ENCODE measurements at places on chromosomes 1 and 21.

DNA sequence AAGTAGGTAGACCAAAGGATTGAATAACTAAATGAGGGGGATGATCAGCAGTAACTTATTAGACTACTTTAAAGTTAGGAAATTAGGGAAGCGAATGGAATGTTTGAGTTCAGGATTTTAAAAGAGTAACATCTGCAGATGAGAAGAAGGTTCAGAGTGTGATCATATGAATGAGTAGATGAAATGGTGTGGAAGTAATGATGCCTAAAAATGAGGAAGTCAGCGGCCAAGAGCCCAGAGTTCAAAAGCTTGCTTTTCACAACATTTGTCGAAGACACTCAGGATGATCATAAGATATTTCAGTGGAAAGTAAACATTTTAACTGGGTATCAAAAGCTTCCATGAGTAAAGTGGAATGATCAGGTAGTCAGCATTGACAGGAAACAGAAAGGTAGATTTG lies 299.4 kb downstream of the LRRIQ3 start:
- no peak for DNase-seq

DNA sequence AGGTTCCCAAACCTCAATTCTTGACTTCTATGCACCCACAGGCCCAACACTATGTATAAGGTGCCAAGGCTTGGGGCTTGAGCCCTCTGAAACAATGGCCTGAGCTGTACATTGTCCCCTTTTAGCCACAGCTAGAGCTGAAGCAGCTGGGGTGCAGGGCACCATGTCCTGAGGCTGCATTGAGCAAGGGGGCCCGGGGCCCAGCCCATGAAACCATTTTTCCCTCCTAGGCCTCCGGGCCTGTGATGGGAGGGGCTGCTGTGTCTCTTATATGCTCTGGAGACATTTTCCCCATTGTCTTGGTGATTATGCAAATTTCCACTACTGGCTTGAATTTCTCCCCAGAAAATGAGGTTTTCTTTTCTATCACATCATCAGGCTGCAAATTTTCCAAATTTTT lies 155.5 kb downstream of the FASLG start:
- DNase-seq: no peak

DNA sequence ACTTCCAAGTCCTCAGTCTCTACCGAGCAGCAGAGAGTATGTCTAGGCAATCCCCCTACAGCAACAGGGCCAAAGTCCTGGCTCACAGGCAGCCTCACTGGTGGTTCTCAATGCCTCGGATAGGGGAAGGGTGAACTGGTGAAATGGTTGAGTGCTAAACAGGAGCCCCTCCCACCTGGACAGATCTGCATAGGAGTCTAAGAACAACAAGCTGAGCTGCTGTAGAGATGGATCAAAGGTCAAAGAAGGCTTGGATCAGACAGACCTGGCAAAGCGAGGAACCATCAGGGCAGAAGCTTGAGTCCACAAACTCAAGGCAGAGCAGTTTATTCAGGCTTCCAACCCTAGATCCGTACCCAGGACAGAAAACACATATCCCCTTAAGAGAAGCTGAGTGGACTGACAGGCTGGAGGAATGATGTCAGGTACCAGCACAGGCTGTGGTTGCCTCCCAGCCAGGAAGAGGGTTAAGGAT lies 31.8 kb downstream of the RABIF start:
- no peak for DNase-seq

DNA sequence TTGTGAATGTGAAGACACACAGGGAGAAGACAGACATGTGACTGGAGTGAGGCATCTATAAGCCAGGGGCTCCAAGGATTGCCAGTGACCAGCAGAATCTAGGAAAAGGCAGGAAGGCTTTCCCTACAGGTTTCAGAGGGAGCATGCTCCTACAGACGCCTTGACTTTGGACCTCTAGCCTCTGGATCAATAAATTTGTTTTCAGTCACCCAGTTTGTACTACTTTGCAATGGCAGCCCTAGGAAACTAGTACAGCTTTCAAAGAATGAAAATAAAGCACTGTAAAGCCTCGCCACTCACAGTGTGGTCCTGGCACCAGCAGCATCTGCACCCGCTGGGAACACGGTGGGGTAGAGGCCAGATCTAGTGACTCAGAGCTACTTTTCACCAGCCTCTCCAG lies 510.0 kb downstream of the LTN1 start:
- DNase-seq: no peak

- DNase-seq: no peak
These were observed 293.9 kb downstream of the GRIK1 start for GRCh38 chr21:29645666-29646553.

DNA sequence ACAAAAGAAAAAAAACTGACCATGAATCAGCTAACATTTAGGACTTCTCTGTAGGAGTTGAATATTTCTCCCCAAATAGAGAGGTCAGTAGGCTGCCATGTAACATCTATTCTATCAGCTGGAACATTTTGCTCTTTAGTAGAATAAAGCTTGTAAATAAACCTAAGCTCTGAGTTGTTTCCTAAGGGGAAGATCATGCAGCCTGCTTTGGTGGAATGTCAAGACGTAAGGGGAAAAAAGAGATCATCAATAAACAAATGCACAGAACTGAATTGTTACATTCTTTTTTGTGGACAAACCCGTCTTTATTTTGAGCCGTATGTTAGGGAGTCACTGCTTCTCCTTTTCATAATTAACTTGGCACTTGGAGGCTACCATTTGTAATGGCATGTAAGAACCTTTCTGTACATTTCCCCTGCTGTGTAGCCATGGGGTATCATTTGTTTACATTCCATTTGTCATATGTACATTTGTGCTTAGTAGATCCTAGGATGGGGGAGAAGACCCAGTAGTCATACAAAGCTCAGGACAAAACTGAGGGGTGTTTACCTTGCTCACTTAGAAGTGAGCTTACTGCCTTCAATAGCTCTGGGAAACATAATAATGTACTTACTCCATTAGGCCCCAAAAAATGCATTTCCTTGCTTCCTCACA lies 10.8 kb upstream of the PALMD start:
- DNase-seq: no peak

DNA sequence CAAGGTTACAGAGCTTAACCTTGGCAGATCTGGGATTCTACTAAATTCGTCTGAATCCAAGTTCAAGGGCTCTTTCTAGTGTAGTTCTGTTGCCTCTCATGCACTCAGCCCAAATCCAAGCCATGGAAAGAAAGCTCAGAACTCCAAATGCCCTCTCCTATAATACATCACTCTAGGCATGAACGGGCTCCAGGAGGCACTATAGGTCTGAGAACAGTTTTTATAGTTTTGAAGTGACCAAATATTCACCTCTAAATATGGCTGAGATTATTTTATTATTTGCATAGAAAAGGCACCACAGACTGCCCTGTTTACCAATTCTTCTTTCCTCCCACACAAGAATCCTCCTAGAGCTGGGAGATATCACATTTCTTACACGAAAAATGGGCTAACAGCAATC lies 327.9 kb upstream of the BEND5 start:
- DNase-seq: no peak

- DNase-seq: no peak
These were observed 49.1 kb downstream of the ATP2B4 start for GRCh38 chr1:203675596-203676347.

DNA sequence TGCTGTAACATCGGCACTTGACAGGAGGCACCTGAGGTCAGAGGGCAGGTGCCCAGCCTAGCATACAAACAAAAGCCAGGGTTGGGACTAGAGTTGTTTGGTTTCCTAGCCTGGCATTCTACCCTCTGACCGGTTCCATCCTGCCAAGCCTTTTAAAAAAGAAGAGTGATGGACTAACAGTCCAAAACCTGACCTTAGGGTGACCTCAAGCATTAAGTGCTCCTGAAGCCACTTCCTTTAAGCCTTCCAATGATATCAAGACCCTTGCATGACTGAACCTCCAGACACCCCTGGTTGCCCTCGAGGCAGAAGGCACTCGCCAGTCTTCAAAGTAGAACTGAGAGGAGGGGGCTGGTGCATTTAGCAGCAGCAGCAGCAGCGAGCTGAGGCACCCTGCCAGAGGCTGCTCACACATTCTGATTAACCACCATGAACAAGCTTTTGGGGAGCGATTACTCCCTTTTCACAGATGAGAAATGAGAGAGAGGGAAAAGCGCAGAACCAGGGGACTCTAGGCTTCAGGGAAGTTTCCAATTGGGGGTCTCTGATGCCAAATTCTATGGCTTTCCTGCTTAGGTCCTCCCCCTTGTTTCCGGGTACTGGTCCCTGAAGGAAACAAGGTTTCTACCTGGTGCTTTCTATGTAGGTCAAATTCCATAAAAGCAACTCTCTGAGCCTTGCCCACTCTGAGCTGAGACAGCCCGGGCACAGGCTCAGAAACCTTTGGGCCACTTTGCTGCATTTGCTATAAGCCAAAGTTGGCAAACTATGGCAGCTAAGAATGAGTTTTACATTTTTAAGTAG lies 9.2 kb downstream of the SLC2A1 start:
- no peak for DNase-seq

DNA sequence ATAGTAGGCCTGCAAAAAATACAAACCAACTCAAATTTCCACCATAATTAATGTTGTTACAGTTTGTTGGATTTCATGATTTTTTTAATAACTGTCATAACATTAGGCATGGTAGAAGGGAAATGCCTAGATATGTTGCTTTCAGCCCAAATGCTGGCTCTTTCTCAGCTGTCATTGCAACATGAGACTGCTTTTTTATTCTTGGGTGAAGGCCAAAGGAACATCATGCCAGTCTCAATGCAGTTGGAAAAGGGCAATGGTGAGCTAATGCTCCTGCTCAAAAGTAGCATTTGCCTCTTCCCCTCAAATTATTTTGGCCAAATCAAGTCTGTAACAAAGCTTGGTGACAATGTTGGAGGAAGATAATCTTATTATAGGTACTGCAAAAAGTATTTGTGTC lies 877.7 kb upstream of the PRMT6 start:
- DNase-seq: no peak

DNA sequence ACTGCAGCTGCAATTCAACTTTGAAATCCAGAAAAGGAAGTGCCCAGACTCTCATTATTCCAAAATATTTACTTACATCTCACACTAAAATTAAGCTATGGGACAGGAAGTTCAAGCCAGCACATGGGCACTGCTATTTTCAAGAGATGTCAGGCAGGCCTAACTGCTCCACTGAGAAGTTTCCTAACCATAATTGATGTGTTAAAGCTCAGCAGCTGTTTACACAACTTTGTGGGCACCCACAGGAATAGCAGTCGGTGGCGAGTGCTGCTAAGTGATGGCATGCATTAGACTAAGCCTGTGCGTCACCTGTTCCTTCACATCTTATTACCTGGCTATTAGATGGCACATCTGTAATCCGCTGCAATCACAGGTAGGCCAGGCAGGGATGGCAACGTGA lies 303.3 kb upstream of the DAB1 start:
- DNase-seq: no peak

- DNase-seq: no peak
These were observed 15.1 kb downstream of the ZBTB8B start for GRCh38 chr1:32480003-32480402.

DNA sequence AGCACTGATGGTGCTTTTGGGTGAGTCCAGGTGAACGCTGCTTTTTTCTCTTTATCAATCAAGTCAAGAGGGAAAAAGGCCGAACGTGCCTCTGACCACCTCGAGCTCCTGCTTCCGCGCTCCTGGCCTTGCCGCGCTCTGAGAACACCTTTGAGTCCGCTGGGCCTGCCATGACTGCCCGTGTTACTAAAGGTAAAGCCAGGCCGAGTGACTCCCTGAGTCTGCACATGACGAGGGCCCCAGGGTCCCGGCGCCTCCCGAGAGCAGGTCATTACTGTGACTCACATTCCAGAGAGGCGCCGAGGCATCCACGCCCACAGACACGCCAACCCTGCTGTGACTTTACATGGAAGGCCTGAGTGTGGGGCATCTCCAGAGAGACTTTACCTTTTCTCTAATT lies 11.1 kb downstream of the POFUT2 start:
- DNase-seq: peak; percentile 58

DNA sequence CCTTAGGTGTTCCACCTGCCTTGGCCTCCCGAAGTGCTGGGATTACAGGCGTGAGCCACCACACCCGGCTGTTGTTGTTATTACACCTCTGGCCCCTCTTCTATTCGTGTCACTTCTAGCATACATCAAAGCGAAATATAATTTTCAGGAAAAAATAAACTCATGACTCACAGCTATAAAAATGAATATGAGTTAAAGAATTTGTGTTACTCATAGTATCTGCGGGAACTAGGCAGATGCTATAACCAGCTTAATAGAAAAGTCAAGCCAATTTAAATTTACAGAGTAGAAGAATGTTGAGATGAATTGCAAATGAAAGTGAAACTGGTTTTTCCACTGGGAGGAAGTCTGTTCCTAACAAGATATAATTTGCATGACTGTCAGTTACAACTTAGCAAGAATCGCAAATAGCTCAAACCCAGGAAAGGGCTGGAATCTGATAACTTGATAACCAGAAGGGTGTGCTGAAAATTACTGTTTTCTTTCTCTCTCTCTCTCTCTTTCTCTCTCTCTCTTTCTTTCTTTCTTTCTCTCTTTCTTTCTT lies 11.2 kb downstream of the OR2W3 start:
- no peak for DNase-seq

- DNase-seq: no peak
These were observed 318.8 kb downstream of the PTPRU start for GRCh38 chr1:29555043-29555620.

DNA sequence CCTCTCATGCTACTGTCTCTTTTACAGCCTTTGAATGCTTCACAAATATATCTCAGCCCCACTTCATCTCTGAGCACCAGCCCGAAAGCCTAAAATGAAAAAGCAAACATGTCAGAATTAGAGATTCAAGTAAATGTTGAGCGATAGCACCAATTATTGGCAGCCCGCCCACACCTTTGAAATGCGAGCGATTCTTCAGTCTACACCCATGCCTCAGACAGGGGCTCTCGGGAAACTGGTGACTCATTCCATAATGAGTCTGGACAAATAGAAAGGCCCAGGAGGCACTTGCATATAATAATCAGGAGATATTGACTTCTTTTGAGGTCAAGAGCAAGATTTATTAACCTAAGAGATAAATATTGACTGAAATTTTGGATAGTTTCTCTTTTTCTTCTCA lies 487.3 kb upstream of the PTBP2 start:
- no peak for DNase-seq

GRCh38 chr1:10546896-10547295 lies 72.1 kb downstream of the PEX14 start:
- no peak for DNase-seq

- no peak for DNase-seq
These were observed 21.9 kb downstream of the MAP7D1 start for GRCh38 chr1:36177589-36178431.

Data from activated effector memory CD4-positive, alpha-beta T cell treated with anti-CD3 and anti-CD28 coated beads, Interleukin-2, amount 50 U/mL, for 16 hours (primary cell).